Fibroblast of skin of abdomen (primary cell): ENCODE measurements at places on chromosomes 12 and 14.

- DNase-seq: peak; percentile 39
These were observed 164.6 kb upstream of the SLC16A7 start for GRCh38 chr12:59431266-59431665.

GRCh38 chr12:117447665-117448366, 86.4 kb upstream of the NOS1 start:
- no peak for DNase-seq

DNA sequence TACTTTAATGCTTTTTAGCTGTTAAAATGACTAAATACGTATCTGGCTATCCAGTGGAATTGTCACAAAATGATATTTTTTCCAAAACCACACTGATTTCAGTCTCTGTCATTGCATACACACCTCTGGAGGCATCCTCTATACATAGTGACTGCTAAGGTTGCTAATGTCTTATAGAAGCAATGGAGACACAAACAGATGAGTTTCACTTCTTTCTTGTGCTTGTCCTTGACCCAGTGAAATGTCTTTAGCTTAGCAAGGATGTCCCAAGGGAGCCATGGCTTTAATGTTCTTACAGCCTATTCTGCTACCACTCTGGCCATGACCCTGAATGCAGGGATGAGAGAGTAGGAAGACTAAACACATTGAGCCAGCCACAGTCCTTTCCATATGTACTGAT, 90.3 kb downstream of the TPH2 start:
- no peak for DNase-seq

DNA sequence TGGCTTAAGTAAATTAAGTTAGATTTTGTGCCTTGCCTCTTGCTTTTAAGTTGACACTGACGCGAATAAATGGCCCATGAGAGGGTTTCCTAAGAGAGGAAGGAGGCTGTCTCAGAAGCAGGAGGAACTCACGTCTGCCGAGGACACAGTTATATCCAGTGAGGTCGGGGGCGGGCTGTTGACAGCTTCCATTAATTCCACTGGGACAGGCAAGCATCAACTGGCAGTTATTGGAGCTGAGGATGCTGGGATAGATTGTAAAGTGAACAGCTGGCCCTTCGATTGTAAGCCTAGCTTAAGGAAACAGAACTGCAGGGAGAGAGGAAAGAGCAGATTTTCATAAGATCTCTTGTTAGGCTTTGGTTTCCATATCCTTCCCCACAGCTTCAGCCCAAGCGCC, 399.2 kb downstream of the IPO8 start:
- DNase-seq: no peak

GRCh38 chr12:38771871-38772270, 133.5 kb downstream of the CPNE8 start:
- DNase-seq: no peak

- peak; percentile 9 for DNase-seq
These were observed 2.6 kb upstream of the PPP1R1A start for GRCh38 chr12:54590978-54591591.

DNA sequence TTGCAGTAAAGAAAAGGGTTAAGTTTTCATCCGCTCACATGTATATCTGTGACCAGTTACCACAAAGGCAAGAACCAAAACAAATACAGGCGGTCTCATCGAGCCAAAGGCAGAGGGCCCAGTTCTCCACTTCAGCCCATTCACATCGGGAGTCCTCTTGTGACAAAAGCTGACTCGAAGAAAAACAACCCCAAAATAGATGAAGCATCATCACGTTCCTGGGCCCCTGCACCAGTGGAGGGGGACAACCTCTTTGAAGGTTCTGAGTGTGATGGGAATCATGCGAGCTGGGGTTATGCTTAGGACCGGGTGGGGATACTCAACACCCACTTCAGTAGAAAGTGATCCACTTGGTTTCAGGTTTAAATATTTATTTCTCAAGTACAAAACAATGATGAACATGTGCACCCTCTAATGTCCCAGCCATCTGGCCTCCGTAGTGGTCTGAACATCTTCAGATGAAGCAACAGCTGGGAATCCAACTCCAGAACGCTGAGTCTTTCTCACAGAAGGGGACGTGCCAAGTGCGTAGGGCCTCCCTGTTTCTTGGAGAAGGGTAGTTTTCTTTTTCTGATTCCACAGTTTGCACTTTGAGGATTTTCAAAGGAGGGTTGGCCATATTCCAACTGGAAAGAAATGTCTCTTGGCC, 8.4 kb downstream of the GSC start:
- DNase-seq: no peak

DNA sequence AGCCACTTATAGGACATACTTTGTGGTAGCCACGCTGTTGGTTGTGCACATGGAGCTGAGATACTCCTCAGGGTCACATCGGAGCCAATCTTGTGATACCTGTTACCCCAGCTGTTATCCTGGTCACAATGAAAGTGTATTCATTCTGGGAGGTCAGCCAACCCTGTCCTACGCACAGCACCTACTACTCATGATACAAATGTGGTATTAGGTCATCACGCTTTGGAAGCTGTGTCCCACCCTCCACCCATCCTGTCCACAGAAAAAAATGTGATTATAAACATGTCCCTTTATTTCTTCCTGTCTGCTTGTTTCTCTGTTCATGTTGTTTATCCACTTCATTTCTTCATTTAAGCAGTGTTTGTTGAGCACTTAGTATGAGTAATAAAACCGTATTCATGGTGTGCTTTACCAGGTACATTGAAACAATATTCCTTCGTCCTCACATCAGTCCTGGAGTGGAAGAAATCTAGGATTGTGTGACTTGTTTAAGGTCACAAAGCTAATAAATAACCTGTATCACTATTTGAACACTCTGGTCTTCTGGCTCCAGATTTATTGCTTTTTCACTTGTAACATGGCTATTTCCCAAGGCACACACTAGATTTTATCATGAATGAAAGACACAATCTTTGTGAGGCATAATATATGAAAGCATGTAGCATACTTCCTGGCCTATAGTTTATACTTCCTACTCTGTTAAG, 73.1 kb downstream of the DERA start:
- no peak for DNase-seq

DNA sequence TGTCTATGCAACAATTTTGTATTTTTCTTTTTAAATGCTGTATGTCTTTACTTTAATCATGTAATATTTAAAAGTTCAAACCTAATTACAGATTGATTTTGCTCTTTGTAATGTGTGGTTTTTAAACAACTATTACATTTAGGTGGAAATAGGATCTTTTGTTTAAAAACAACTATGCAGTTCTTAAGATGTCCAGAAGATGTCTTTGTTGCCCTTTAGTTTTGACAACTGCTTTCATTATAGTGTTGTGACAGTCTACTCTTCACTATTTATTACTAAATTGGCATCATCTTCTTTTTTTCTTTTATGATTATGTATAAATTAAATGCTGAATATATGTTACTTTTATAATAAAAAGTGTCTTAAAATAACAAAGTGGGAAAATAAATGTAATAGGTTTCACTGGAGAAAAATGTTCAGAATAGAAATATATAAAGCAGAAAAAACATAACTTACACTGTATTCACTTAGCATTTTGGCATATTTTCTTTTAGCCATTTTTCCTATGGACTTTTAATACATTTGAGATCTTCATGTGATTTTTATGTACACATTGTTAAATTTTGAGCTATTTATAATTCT, 27.1 kb upstream of the PCNX4 start:
- peak; percentile 31 for DNase-seq

DNA sequence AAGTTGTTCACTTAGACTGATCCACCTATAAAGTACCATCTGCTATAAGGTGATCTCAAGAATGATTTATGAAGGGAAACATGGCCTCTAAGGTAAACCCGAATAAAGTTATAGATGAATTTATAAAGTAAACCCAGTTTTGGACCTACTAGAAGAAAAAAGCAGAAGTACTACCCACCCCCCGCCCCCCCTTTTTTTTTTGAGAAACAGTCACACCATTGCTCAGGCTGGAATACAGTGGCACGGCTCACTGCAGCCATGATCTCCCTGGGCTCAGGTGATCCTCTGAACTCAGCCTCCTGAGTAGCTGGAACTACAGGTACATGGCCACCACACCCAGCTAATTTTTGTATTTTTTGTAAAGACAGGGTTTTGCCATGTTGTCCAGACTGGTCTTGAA, 3.9 kb downstream of the ENTPD5 start:
- no peak for DNase-seq

- DNase-seq: no peak
These were observed 69.6 kb upstream of the RD3L start for GRCh38 chr14:104011824-104012517.

GRCh38 chr14:104766863-104767633, 14.1 kb downstream of the SIVA1 start:
- no peak for DNase-seq

- no peak for DNase-seq
These were observed 34.6 kb upstream of the UBC start for GRCh38 chr12:124949066-124949465.

- DNase-seq: no peak
These were observed 69.8 kb downstream of the ATG14 start for GRCh38 chr14:55341781-55342180.

DNA sequence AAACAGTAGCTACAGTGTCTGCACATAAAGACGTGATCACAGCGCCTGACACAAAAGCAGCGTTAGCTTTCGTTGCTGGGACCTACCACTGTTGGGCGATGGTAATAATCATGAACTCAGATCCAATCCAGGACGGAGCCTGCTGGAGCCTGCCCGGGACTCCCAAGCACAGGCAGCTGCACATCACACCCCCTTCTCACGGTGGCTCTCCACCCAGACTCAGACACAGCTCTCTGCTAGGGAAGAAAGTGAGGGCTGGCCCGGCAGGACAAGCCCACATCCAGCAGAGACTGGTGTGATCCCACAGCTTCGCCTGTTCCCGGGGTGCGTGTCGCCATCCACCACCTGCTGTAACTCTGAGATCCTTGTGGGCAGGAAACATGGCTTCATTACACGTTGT, 49.9 kb upstream of the FOXN3 start:
- no peak for DNase-seq

GRCh38 chr14:104441275-104442106, 138.1 kb upstream of the C14orf180 start:
- no peak for DNase-seq

- DNase-seq: peak; percentile 88
These were observed 3.4 kb downstream of the PLEKHG3 start for GRCh38 chr14:64707661-64708060.
